ENCODE measurements at places on chromosomes 12 and 14.
A peak's percentile ranks its signal among the peaks of the same experiment; 100 is the strongest.

- no peak for DNase-seq
Measured at GRCh38 chr12:19088606-19089005, 40.9 kb upstream of the PLEKHA5 start.

- no peak for DNase-seq
Measured at GRCh38 chr12:96510306-96510764, 21.0 kb downstream of the CFAP54 start.

GRCh38 chr14:104289507-104289906 is 151.1 kb downstream of the KIF26A start:
- DNase-seq: no peak

DNA sequence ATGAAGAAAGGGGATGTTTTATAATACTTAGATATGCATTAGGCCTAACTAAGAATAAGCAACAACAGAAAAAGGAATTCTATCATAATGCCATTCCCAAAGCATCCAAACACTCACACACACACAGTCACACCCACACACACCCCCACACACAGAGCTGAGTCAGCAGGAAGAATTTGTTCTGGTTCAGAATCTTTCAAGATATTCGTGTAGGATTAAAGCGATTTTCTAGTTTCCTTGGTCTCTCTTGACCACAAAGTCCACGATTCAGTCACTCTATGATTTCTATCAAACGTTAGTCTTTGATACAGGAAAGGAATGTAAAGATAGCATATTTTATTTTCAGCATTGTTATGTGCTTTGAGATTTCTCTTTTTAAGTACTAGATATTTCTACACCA is 382.6 kb upstream of the DCN start:
- no peak for DNase-seq

GRCh38 chr12:62948123-62948522 is 13.2 kb upstream of the PPM1H start:
- no peak for DNase-seq

DNA sequence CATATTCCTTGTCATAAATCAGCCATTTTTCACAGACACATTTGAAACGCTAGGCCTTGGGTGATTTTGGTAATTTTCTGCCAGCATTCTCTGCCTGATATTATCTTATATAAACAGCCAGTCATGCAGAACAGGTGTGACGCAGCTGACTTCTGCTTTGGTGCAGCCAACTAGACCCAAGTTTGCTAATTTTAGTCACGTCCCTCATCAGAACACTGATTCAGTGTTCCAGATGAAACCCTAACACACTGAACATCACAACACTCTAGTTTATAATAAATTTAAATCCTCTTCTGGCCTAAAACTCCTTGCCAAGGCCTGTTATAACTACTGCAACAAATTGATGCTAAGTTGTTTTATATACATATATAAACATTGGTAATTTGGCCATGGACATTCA is 386.1 kb downstream of the SEC23A start:
- DNase-seq: no peak

DNA sequence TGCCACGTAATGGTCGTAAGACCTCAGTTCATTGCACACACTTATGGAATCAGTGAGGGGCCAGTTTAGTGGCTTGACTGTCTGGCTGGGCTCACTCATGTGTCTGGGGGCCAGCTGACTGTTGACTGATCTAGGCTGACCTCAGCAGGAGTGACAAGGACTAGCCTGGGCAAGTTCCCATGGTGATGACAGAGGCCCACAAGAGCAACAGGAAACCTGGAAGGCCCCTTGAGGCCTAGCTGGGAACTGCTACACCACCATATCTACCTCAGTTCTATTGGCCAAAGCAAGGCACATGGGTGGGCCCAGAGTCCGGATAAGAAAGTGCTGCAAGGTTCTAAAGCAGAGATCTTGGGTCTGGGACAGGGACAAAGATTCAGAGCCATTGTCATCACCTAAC is 21.3 kb upstream of the RFLNA start:
- DNase-seq: peak; percentile 59

GRCh38 chr12:27711317-27711682 is 668 bp downstream of the MRPS35 start:
- DNase-seq: peak; percentile 40

DNA sequence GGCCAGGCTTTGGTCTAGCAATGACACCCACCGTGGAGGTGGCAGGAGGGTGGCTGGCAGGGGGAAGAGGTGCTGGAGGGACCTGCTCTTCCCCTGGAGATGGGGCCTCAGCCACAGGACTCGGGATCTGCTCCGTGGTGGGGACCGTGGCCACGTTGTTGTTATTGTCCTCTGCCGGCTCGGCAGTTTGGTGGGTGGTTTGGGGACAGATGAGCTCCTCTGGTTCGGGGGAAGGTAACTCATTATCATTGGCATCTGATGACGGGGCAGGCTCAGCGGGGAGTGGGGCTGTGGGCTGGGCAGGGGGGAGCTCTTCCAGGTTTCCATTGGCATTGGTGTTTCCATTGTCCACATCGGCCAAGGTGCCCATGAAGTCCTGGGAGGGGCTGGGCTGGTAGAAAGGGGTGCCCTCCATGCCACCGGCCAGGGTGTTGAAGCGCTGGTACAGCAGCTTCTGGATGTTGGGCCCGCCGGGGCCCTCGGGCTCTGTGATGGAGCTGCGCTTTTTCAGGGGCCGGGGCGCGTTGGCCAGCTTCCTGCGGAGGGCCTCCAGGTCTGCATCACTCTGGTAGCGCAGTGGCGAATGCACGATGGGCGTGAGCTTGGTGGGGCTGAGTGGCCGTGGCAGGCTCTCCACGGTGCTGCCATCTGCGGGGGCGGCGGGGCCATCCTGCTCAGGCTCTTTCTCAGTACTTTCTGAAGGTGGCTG is 24.3 kb downstream of the ZFYVE21 start:
- no peak for DNase-seq

DNA sequence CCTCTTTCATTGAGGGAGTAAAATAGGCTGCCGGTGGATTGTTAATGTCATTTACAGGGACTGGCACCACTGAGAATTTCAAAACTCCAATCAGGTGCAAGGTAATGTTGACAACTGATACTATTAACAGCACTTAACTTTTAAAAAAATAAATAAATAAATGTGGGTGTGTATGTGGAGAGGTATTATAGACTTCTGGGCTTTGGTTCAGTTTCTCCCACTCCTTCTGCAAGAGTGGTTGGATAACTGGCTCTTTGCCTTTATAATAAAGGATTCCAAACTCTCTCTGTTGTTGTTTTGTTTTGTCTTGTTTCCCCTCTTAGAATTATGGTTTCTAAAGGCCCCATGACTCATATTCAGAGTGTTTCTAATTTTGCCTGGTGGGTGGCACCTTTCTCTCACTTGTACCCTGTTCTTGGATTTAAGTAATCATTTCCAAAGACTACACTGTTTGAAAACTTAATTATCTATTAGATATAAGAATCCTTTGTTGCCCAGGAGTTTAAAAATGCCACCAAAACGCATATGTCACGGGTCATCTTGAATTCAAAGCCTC is 151.6 kb upstream of the ARID2 start:
- DNase-seq: no peak

DNA sequence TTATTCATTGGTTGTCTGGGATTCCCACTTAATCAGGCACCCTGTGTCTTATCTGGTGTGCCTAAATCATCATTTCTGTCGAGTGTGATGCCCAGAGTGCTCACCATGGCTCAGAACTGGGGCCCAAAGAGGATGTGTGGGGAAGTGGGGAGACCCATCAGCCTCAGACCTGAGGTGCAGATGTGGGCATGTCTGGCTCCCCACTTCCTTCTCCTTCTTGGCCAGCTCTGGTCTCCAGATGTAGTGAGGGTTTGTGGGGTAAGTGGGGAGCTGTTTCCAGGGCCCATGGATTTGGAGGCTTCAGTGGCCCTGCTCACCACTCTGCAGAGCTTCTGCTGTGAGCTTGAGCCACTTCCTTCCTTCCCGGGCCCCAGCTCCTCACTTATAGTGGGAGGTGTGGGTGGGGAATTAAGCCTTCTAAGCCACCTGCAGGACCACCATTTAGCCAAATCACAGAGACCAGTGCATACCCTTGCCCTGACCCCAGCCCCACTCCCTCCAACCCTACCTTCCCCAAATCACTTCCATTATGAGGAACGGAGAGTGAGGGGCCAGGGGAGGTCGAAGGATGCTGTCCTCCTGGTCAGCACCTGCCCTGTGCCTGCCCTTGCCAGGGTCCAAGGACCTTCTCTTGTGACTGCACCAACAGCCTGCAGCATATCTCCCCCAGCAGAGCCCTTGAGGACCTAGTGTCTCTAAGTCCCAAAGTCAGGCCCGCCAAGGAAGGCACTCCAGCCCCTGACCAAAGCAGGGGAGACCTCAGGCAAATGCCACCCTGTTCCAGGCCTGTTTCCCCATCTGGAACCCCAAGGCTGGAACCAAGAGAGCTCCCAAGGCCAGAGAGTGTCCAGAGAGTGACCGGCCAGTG is 278.2 kb upstream of the RTL1 start:
- no peak for DNase-seq

GRCh38 chr14:98890556-98891340 is 381.2 kb downstream of the BCL11B start:
- no peak for DNase-seq

GRCh38 chr14:58822856-58823255 is 185.1 kb downstream of the DACT1 start:
- no peak for DNase-seq
